HS-27A (cell line): ENCODE measurements at places on chromosomes 1 and 21.

- no peak for DNase-seq
Observed at GRCh38 chr1:94602802-94603625, 61.5 kb upstream of the F3 start.

GRCh38 chr1:184533049-184533448 lies 146.2 kb downstream of the C1orf21 start:
- no peak for DNase-seq

GRCh38 chr1:117802531-117803257 lies 126.7 kb downstream of the GDAP2 start:
- DNase-seq: no peak

DNA sequence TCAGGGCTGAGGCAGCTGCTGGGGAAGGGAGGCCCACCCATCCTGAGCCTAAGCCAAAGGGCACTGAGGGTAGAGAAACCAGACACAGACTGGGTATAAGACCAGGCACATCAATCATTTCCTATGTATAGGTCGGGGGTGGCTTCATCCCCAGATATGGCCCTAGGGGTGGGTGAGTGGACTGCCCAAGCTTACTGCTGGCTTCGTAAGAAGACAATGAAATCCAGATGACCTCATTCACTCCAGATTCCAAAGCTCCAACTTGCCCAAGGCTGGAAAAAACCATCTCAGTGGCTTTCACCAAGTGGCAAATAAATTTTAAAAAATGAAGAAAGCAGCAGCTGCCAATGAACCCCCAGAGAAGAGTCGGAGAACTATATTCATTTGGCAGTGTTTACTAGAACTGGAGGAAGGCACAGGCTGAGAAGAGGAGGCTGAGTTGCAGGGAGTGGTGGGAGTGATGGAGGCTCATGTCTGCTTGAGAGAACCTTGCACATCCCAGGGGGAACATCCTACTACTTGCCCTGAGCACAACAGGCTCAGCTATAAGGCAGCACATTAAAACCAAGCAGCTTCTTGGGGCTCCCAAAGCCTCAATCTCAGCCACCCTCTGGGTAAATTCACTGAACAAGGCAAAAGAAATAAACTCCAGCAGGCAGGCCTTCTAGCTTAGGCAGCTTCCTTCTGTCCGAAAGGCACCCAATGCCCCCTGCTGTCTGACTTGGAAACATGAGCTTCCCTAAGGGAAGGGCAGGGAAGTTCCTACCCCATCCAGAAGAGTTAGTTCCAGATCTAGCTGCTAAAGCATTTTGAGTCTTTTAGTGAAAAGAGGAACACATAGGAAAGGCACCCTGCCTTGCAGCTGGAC lies 14.1 kb downstream of the PEA15 start:
- DNase-seq: peak; percentile 14

DNA sequence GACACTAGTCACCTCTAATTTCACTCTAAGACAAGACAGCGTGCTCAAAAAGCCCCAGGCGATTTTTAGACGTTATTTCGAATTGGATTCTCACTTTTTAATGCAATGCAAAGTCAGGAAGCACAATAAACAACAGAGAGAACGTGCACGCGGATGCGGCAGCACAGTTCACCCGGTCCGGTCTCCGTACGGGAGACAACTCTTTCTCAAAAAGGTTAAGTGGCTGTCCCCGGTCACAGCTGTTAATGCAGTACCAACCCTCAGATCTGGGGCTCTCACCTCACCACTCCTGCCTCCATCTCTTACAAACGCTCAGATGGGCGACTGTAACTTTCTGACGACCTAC lies 1.2 kb downstream of the HP1BP3 start:
- DNase-seq: no peak

GRCh38 chr1:80535466-80535865 lies 1265.3 kb upstream of the ADGRL2 start:
- no peak for DNase-seq

DNA sequence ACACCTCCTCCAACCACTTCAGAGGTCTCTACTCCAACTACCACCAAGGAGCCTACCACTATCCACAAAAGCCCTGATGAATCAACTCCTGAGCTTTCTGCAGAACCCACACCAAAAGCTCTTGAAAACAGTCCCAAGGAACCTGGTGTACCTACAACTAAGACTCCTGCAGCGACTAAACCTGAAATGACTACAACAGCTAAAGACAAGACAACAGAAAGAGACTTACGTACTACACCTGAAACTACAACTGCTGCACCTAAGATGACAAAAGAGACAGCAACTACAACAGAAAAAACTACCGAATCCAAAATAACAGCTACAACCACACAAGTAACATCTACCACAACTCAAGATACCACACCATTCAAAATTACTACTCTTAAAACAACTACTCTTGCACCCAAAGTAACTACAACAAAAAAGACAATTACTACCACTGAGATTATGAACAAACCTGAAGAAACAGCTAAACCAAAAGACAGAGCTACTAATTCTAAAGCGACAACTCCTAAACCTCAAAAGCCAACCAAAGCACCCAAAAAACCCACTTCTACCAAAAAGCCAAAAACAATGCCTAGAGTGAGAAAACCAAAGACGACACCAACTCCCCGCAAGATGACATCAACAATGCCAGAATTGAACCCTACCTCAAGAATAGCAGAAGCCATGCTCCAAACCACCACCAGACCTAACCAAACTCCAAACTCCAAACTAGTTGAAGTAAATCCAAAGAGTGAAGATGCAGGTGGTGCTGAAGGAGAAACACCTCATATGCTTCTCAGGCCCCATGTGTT lies 66.6 kb downstream of the TPR start:
- DNase-seq: no peak

DNA sequence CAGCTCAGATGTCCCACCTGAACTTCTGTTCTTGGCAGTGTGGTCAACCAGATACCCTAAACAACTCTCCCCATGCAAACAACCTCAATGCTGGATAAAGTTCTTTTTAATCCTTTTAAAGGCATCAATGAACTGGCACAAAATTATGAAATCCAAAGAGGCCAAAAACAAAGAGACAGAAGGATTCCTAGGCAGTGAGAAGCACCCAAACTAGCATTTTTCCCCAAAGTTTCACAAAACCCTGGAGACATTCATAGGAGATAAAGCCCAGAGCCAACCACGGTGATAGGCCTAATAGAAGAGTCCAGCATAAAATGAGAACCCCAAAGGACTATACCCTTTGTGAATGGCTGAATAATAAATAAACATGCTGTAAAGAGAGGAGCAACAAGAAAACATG lies 50.7 kb downstream of the MATN1 start:
- DNase-seq: no peak

GRCh38 chr1:7931446-7931812 lies 9.2 kb downstream of the TNFRSF9 start:
- DNase-seq: no peak

- DNase-seq: no peak
Observed at GRCh38 chr1:207971331-207972219, 60.6 kb upstream of the CD34 start.

DNA sequence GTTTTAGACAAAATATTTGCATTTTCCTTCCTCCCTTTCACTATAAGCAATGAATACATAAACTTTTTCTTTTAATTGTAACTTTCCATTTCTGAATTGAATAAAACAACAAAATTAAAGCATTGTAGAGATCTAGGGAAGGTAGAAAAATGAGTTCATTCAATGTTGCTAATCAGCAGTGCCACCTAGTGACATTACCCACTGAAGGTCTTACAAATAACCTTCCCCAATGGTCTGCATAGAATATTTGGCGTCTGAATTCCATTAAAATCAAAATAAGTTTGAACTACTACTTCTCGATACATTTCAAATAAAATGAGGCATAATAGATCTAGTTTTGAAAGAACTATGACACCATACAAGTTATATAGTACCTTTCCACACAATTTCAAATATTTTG lies 19.6 kb downstream of the FH start:
- no peak for DNase-seq

DNA sequence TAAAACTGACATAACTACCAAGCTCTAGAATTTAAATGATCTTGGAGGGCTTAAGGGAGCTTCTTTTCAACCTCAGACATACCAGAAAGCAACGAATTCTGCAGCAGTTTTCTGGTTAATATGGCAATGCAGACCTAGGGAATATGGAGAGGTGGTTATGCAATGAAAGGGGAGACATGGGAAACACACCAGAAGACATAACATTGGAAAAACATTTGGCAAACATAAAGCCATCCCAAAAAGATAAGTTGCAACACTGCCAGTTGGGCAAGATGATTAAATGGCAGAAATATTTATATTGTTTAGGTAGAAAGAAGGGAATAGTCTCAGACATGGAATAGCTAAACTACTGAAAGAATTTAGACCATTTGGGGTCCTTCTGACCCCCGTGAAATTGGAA lies 104.5 kb downstream of the KCNJ6 start:
- DNase-seq: no peak

DNA sequence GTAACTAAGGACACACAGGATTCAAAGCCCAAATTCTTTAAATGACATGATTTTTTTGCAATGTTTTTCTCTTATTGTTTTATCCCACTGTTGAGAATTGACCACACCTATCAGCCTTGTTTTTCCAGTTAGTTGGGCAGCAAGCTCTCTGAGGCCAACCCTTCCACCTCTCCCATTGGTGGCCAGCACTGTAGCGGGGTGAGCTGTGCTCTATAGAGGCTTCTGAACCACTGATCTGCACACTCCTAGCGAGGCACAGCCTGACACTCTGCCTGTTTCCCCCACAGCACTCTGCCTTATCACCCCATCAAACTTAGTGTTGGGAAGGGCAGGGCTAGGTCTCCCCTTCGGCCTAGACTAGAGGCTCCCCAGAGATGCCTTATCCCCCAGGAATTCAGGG lies 19.5 kb downstream of the AHDC1 start:
- DNase-seq: no peak

DNA sequence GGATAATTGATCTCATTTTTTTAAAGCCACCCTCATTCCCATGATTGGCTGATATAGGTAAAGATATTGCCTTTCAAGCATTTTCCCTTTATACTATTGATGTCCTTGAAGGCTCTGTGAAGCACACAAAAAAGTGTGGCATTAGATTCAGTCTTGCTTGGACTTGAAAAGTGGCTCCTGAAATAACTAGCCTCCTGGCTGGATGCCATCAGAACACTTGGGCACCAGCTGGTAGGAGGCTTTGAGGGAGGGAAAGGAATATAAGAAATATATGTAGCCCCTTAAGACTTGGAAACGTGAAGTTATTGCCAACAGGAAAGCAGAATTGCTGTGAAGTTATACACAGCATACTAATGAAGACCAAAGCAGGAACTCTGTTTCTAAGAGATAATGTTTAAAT lies 14.1 kb downstream of the MTR start:
- no peak for DNase-seq

DNA sequence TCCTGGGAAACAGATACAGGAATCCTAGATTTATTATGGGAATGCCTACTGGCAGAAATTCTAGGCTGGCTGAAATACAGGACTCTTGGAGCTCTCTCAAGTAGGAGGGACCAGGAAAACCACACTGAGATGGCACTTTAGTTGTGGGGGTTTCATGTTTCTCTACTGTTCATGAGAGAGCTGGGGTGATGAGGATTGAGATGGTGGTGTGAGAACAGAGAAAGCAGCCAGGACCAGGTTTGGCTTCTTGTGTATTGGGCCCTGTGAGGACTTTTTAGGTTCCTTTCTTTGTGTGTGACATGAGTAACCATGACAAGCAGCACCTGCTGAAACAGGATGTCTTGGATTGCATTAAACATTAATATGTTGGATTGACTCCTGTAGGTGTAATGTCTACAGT lies 4.9 kb downstream of the ARID1A start:
- DNase-seq: no peak

GRCh38 chr1:115706587-115707425 lies 61.7 kb downstream of the CASQ2 start:
- no peak for DNase-seq

GRCh38 chr1:168636642-168637111 lies 60.3 kb downstream of the XCL1 start:
- peak; percentile 41 for DNase-seq

- DNase-seq: no peak
Observed at GRCh38 chr21:44509539-44509938, 30.5 kb downstream of the KRTAP10-1 start.

- no peak for DNase-seq
Observed at GRCh38 chr1:213884942-213885341, 102.8 kb upstream of the PROX1 start.

DNA sequence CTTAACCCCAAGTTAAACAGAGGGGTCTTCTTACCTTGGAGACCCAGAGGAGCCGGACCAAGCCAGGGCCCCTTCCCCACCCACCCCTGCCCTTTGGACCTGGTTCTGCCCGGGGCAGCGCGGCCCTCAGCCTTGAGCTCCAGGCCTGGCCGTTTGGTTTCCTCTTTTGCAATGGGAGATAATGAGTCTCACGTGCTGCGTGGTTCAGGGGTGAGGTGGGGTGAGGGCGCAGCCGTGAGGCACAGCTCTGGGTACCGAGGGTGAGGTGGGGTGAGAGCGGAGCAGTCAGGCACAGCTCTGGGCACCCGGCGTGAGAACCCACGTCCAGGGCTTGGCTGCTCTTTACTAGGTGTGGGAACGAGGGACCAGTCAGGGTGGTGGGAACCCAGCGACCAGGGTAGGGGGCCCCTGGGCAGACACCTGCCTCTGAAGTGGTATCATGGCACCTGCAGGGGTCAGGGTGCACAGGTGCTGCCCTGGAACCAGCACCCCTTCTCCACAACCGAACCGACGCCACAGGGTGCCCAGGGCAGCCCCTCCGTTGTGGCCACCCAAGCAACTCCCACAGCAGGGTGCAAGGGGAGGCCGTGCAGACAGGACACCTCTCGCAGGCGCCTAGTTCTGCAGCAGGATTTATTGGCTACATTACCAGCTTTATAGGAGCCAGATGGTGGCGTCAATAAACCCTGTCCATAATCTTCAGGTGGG lies 182.2 kb downstream of the PRDM16 start:
- DNase-seq: no peak

DNA sequence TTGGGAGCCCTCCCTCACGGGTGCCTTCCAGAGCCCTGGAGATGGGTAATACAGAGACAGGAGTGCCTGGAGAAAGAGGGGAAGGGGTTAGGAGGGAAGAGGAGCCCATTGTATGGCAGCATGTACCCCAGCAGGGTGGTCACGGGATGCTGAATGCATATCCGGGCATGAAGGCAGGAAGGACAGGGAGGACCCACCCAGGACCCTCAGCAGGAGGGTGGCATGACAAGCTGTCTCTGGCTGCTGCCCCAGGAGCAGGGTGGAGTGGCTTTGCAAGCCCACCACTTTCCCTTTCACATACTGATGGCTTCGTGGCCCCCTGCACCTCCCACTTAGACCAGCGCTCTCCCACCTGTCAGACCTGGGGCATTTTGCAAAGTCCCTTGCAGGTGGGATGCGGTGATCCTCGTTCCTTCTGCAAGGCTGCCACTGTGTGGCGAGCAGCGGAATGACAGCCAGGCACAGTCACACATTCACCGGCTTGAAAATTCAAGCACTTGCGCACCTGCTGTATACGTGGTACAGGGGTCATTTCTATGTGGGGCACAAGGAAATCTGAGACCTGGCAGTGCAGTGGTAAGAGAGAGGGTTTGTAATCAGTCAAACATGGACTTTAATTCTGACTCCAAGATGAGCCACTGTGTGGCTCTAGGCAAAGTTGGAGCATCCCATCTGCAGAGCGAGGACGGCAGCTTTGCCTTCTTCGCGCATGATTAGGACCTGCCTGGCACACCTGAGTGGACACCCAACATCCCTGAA lies 53.2 kb upstream of the TMEM51 start:
- no peak for DNase-seq

- DNase-seq: no peak
Observed at GRCh38 chr1:81398041-81398440, 402.7 kb upstream of the ADGRL2 start.
